Daoy (cell line): ENCODE measurements at places on chromosomes 1 and 21.

GRCh38 chr1:43484367-43484766 is 30.6 kb upstream of the HYI start:
- no peak for DNase-seq

DNA sequence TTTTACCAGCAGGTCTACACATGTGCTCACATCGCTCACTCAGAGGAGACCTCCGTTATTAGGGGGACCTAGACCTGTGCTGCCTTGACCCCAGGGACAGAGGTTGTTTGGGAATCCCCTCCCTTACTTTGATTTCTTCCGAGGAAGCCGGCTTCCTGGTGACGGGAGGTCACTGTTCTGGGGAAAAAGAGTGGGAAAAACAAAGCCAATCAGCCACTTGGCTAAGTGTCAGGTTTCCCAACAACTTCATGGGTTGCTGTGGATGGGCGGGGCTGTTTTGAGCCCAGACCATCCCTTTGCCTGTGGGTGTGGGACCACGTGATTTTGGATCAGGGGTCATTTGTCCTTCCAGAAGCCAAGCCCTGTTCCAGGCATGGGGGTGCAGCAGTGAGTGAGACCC is 7.1 kb upstream of the KCNAB2 start:
- DNase-seq: no peak

DNA sequence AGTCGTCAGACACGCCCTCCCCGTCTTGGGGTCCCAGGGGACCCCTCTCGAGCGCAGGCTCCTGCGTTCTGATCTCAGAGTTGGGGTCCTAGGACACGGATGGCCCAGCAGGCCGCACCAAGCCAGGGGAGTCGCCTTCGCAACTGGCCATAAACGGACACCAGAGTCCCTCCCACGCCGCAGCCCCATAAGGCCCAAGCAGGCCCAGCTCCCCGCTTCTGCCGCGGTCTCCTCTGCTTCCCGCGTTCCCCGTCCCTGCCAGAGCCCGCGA is 633 bp downstream of the DMRTA2 start:
- DNase-seq: no peak

GRCh38 chr1:100585786-100586185 is 47.8 kb downstream of the GPR88 start:
- peak; percentile 75 for DNase-seq

- no peak for DNase-seq
Measured at GRCh38 chr1:100852976-100853375, 41.7 kb downstream of the EXTL2 start.

GRCh38 chr1:52080014-52080415 is 23.9 kb downstream of the BTF3L4 start:
- DNase-seq: no peak

DNA sequence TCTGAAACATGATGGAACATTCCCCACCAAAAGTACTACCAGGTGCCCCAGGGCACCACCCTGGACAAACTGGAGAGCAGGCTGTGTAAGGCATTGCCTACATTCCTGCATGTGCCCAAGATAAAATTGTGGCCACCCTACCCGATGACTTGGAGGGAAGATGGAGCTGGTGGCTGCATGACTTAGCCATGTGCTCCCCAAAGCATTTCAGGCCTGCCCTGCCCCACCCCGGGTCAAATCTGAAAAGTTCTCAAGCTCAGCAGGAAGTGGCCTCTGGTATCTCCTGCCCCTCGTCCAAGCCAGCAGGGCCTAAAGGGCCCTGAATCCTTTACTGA is 8.5 kb downstream of the CD2 start:
- no peak for DNase-seq

GRCh38 chr21:38140207-38140903 is 116.4 kb upstream of the KCNJ15 start:
- no peak for DNase-seq

DNA sequence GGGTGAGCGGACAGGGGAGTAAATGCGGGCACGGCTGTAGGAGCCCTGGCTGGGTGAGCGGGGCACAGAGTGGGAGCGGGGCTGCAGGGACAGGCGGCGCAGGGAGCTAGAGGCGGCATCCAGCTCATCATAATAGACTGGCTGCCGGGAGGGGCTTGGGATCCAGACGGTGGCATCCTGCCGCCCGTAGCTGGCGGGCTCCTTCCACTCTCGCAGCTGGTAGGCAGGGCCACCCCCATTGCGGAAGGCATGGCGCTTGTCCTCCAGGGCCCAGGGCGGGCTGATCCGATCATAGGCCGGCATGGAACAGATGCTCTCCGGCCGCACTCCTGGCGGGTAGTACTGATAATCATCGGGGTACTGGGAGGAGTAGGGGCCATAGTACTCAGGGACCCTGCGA is 43.7 kb upstream of the GOLT1A start:
- no peak for DNase-seq

DNA sequence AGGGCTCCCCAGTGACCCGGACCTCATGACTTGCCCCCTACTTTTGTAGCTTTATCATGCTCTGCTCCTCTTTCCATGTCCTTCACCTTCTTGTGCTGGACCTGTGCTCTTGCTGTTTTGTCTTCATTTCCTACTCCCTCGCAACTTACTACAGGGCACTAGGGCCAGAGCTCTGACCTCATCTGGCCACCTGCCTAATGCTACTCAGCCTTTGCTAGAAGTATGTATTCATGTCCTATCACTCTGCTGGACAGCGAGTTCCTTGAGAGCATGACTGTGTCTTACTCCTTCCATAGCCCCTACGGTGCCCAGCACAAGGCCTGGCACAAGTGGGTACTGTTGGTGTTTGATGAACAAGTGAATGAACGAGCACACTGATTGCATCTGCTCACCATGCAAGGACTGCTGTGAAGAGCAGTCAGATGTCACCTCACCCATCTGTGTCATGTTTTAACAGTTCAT is 1.9 kb downstream of the MTFR1L start:
- DNase-seq: no peak

- peak; percentile 88 for DNase-seq
Measured at GRCh38 chr1:39845569-39846566, 37.4 kb downstream of the TRIT1 start.

DNA sequence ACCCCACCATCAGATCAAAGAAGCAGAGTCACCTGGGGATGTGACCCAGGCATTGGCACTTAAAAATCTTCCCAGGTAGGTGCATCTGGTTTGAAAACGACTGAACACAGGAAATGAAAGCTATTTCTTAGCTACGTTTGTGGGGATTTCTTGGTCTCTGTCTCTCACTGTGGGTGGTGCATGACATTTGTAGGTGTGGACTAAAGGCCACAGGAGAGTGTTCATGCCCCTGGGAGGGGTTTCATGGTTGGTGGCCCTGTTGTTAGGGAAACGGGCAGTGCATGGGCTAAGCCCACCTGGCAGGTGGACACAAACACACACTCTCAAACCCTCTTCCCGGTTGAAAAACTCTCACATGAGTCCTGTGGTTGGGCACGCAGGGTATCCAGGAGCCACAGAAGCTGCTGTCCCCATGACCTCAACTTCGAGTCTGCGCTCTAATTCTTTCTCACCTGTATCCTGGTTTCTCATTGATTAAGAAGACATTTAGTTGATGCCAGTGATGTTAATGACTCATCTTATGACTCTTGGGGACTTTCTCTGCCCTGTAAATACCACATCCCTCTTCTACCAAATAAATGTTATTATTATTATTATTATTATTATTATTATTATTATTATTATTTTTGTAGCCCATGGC is 119.4 kb downstream of the MRPS6 start:
- DNase-seq: no peak

GRCh38 chr1:42380586-42381279 is at the start of gene RIMKLA:
Gene RIMKLA (plus strand): TSS chr1:42380792. CDS start chr1:42380935, 143 bp downstream.
- peak; percentile 85 for DNase-seq

- DNase-seq: no peak
Measured at GRCh38 chr1:40766017-40766416, 17.6 kb upstream of the KCNQ4 start.

- DNase-seq: no peak
Measured at GRCh38 chr1:194568610-194569009, 1382.2 kb upstream of the B3GALT2 start.

DNA sequence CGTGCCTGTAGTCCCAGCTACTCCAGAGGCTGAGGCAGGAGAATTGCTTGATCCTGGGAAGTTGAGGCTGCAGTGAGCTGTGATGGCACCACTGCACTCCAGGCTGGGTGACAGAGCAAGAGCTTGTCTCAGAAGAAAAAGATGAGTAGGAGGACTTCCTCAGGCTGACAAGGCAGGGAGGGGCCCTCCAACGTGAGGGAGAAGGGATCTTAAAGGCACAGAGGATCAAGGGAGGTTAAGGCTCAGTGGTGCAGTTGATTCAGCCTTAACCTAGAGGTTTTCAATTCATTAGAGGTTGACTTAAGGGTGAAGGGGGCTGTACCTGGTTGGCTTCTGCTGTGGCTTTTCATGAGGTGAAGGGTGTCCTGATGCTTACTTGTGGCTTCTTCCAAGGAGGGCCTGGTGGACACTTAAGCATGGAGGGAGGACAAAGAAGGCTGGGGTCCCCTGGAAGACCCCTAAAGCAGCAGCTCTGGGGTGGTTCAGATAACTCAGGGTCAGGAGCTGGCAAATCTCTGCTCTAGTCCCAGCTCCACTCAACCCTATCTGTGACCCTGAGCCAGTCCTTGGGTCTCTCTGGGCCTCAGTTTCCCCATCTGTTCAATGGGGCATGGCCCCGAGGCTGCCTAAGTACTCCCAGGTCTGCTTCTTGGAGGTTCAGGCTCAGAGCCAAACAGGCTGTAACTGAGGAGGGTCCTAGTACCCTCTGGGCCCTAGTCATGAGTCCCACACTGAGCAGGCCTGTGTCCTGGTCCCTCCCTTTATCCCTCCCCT is 6.3 kb downstream of the EXTL1 start:
- DNase-seq: no peak

GRCh38 chr1:87318056-87318650 is 10.5 kb upstream of the LMO4 start:
- DNase-seq: no peak

DNA sequence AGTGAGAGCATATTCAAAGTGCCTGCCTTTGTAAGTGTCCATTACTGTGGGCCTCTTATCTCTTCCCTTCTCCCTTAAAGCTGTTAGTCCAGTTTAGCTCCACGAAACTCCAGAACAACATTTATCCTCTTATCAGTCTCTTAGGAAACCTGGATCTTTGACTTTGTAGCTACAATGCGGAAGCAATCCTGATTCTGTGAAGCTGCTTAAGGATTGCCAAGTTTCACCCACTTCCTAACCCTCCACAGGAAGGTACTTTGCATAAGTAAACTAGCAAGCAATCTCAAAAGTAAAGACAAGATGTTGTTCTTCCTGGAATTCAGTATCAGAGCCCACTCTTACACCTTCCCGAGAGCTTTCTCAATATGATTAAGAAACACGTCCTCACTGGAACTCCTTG is 164.9 kb upstream of the USP25 start:
- no peak for DNase-seq

DNA sequence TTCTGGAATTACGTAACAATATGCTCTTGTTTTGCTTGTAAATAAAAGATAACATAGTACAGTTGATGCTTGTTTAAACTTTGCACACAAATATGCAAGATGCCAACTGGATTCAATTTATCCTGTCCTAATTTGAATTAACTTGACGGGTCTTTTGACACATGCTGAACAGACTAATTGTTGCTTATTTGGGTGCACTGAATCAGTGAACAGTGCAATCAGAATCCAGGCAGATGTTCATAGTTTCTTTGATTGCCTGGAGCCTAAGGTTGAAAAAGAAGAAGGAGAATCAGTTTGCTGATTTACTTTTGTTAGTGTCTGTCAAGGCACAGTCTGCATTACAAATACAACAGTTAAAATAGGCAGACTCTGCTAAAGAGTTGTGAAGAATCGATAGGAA is 307.9 kb downstream of the COL11A1 start:
- no peak for DNase-seq

- DNase-seq: no peak
Measured at GRCh38 chr1:99500541-99500940, 145.4 kb upstream of the PALMD start.

GRCh38 chr1:86395751-86396497 is at the start of gene ODF2L:
Gene ODF2L (minus strand): TSS chr1:86396323. CDS start chr1:86387027, 9,296 bp downstream.
- DNase-seq: peak; percentile 96

- DNase-seq: no peak
Measured at GRCh38 chr1:84692391-84692790, 2.1 kb upstream of the SSX2IP start.

DNA sequence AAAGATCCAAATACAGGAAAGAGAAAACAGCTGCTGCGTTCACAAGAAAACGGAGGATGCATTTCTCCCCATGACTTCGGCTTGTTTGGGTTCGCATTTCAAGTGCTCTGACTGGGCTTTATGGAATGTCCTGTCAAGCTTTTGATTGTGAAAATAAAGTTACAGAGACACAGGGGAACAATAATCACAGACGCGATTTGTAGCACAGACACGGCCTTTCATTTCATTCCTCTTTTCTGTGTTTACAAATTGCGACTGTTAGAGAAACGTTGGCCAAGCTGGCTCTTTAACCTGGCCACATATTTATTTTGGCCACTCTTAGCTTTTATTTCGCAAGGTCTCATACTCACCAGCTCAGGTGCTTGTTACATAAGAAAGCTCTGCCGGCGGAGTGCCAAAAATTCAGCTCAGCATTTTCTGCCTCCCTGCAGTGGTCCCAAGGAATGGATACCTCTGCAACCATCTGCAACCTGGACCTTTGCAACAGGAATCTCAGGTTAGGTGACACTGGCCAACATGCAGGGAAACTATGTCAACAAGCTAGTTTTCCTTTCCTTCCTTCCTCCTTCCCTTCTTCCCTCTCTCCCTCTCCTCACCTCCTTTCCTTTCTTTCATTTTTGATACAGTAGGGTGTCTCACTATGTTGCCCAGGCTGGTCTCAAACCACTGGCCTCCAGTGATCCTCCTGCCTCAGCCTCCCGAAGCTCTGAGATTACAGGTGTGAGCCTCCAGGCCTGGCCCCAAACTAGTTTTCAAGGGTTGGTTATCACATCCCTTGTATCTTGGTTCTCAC is 58.2 kb upstream of the SLC45A1 start:
- peak; percentile 71 for DNase-seq

GRCh38 chr1:219805191-219805590 is 123.2 kb downstream of the SLC30A10 start:
- DNase-seq: no peak

DNA sequence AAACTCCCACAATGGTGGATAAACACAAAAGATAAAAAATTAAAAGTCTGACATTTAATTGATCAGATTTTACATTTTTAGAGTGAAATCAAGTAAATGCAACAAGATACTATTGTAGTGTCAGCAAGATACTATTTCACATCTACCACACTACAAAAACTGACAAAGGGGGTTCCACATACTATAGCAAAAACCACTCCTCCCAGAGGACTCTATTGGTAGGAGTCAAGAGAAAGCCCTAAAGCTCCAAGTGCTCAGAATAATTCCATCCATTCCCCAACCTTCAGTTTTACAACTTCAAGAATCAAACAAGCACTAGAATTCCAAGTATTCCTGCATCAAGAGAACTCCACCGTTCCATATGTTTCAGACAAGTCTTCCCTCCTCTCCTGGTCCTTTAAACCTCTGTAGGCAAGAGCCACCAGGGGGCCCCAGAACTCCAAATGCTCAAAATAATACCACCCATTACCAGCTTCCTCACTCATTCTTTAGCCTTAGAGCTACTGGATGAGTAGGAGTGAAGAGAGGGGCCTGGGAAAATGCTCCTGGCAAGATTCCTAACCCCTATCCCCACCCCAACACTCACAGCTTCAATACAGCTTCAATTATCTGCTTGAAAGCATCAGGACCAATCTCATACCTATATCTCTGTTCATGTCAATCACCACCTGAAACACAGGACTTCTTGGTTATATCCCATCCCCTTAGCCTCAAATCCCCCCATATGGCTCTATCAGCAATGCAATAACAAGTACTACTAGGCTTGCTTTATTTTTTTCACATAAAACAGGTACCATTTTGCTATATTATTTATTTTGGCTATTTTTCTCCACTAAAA is 9.9 kb downstream of the TOR1AIP2 start:
- peak; percentile 25 for DNase-seq

- no peak for DNase-seq
Measured at GRCh38 chr1:108154314-108154713, 45.8 kb downstream of the SLC25A24 start.

- DNase-seq: no peak
Measured at GRCh38 chr1:109268431-109269211, 14.3 kb downstream of the PSRC1 start.
